ENCODE measurements at places on chromosomes 1 and 21.

DNA sequence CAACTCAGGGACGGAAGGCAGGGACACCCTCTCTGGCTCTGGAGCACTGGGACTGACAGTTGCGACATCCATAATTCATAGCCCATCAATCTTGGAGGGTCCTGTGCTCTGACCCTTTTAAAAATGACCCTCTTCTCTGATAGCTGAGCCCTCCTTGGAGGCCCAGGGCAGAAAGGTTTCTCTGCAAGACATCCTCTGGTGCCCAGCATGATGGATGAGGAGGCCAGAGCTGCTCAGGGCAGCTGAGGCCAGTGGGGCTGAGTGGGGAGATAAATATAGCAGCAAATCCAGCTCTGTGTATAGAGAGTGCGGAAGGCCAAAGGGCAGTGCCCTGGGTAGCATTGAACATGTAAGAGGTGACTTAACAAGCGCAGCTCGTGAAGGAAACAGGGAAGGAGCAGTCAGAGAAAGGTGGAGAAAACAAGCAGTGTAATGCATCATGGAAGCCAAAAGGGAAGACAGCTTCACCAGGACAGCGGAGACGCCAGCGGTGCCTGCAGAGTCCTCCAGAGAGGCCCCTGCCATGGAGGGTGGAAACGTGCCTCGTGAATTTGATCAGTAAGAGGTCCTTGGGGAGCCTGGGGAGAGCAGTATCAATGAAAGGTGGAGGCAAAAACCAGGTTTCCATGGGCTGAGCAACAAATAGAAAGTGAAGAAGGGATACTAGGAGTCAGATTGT lies 50.4 kb upstream of the FMOD start:
- DNase-seq: no peak

DNA sequence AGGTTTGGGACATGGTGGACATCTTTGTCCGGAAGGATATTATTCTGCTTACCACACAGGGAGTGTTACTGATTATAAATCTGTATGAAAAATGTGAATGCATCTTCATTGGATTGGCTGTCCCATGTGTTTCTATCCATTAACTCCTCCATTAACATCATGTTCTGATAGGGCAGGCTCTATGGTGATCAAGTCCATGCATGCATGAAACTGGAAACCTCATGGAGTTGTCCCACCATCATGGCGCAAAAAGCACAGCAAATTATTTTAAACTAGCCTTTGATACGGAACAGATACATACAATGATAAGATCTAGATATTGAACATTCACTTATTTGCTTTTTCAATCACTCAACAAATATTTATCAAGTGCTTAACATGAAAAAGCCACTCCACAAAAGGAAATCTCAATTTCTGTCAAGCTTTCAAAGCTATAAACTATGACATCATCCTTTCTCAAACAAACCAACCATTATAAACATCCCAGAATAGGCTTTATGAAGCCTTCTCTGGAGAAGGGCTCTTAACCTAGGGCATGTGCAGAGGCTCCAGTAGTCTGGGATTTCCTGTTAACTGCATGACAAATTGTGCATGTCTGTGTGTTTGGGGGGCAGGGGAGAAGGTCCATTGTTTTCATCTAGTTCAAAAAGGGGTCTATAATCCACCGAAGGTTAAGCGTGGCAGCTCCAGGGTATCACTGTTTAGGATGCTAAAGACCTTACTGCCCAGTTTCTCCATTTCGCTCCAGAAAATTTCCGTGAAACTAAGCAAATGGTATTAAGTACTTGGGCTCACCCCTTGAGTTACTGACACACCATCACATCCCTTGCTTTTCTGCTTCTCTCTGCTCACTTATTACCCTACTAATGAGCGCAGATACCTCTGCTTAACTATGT lies 46.1 kb downstream of the ADAMTS1 start:
- DNase-seq: no peak

DNA sequence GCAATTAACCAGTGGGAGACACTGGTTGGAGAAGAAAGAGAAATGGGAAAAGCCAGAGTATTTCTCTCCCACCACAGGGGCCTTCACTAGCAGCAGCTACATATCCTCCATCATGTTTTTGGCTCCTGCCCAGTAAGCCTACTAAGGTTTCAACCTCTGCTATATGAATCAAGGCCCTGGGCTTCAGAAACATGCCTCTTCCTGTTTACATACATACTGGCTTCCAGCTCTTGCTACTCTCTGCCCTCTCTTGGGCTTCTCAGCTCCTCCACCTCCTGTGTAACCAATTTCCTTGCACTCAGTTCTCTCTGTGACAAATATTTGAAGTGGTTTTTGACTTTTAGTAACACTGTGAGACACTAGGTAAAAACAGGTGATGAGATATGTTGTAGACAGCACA lies 80.8 kb downstream of the LRRC7 start:
- no peak for DNase-seq

DNA sequence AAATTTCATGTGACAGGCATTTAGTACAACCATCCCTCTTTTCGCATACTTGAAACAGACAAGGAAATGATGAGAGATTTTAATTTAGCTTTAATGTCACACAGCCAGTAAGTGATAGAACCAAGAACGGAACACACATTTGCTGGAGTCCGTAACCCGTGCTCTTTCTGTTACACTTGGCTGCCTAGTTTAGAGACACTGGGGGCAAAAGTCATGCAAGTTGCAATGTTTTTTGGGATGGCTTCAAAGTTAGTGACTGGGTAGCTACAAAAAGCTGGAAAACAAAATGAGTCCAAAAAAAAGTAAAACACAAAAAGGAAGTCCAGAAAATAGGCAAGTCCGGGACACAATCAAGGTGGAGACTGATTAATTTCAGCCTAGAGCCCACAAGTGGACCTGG lies 5.9 kb downstream of the NID1 start:
- DNase-seq: no peak

GRCh38 chr1:222641269-222641948 lies 23.5 kb downstream of the MIA3 start:
- no peak for DNase-seq

DNA sequence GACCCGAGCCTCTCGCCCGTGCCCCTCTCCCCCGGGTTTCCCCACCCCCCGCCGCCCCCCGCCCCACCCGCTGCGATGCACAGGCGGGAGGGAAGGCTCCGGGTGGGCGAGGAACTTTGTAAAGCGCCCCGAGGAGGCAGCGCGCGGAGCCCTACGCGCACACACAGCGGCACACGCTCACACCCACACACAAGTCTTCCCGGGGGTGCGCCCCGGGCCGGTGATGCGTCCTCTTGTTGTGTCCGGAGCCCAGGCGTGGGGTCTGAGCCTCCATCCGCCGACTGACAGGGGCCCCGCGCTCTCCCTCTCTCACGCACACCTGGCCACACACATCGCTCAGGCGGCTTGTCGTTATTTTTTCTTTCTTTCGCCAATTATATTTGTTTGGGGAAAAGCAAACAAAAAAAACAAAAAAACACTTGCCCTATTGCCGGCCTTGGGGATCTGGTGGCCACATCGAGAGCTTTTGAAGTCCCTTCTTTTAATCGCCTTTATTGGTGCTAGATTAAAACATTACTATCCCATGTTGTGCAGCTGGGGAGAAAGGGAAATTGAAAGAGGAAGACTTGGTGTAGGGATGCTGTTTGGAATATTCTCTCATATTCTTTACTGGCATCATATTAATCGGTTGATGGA lies 770 bp downstream of the NTNG1 start:
- peak; percentile 13 for DNase-seq

GRCh38 chr1:110548381-110548780 lies 29.4 kb upstream of the KCNA10 start:
- no peak for DNase-seq

DNA sequence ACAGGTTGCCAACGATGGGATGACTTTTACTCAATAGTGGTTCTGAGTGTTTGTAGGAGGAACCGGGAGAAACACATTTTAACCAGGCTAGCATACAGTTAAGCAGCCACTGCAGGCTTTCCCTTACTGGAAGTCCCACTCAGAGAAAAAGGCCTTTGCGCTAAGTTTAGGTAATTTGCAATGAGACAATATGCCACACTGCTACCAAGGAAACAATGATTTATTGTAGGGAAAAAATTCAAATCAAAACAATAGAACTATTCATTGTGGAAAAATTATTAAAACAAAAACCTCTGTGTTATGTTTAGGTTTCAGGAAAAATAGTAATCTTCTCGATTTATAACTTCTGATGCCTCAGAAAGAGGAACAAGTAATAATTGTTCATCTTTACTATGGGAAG lies 51.4 kb upstream of the CR2 start:
- no peak for DNase-seq

- no peak for DNase-seq
Measured at GRCh38 chr1:9212735-9213134, 21.8 kb upstream of the H6PD start.

DNA sequence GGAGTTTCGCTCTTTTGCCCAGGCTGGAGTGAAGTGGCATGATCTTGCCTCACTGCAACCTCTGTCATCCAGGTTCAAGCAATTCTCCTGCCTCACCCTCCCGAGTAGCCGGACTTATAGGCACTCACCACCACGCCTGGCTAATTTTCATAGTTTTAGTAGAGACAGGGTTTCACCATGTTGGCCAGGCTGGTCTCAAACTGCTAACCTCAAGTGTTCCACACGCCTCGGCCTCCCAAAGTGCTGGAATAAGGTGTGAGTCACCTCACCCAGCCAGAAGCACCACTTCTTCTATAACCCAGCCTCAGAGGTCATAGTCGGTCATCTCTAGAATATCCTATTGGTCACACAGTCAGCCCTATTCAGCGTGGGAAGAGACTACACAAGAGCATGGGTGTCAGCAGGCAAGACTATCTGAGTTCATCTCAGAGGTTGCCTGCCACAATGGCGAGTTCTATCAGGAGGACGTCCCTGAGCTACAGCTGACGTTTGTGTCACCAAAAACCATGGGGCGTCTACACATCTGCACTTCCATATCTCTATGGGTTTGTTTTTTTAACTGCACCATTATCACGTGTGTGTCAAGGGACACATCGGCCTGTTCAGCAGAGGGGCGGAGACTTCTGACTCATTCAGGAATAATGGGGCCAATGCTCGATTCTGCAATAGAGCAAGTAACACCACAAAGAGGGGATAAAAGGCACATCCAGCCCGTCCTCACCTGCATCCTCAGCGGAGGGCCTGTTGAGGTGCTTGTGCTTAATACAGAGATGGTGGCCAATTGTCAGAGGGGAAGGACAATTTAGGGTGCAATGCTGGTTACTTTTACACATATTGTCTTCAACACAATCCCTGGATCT lies 256.3 kb upstream of the IRF2BP2 start:
- no peak for DNase-seq

- peak; percentile 37 for DNase-seq
Measured at GRCh38 chr21:25456672-25457071, 150.6 kb downstream of the MRPL39 start.

GRCh38 chr1:116122955-116123757 lies 12.0 kb downstream of the MAB21L3 start:
- no peak for DNase-seq

- no peak for DNase-seq
Measured at GRCh38 chr1:233025157-233025556, 74.7 kb downstream of the NTPCR start.

- DNase-seq: no peak
Measured at GRCh38 chr21:16536643-16537434, 807.1 kb downstream of the USP25 start.

DNA sequence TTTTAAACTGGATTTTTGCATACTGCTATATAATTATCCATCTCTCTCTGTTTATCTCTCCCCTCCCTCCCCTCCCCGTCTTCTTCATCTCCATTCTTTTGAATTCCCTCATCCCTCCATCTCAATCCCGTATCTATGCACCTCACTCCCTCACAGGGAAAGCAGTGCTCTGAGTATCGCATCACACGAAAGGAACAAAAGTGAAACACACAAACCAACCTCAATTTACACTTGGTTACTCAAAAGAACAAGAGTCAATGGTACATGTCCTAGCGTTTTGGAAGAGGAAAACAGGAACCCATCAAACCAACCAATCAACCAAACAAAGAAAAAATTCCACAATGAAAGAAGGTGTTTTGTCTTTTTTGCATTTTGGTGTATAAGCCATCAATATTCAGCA lies 115.1 kb downstream of the NBPF12 start:
- DNase-seq: no peak

- no peak for DNase-seq
Measured at GRCh38 chr1:225695578-225696337, 42.8 kb upstream of the ENAH start.

DNA sequence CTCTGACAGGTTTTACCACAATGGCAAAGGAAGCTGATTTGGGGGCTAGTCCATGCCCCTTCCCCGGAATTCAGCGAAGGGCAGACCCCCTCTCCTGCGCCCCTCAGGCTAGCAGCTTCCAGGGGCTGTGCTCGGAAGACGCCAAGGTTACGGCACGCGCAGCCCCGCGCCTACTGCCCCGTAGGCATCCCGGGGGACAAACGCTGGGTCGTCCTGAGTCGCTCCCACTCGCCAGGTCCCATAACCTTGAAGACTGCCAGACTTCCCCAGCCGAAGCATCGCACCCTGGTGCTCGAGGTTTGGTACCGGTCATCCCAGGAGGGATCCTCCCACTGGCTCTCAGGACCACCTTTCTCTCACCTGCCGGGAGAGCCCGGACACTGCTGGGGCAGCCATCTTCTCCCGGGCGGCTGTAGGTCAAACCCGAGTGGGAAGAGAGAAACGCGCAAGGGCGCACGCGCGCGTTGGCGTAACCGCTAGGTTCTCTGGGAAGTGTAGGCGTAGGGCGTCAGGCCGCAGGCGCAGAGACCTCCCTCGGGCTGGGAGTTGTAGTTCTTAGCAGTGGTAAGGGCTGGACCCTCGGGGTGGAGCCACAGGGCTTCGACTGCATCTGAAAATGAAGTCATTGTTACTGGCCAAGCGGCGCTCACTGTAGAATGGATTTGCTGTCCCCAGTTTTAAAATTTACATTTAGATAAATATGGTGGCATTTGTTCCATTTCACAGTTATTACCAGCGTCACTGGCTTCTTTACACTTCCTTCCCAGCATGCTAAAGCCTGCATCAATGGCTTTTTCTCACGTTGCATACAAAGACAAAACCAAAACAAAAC lies at the start of gene ATP5PO:
TSS of gene ATP5PO (minus strand) at position 437 of the 832 bp plus-strand sequence. CDS start at position 396, 41 bp downstream.
- peak; percentile 94 for DNase-seq

GRCh38 chr1:150012611-150013010 lies 2.1 kb upstream of the OTUD7B start:
- no peak for DNase-seq

DNA sequence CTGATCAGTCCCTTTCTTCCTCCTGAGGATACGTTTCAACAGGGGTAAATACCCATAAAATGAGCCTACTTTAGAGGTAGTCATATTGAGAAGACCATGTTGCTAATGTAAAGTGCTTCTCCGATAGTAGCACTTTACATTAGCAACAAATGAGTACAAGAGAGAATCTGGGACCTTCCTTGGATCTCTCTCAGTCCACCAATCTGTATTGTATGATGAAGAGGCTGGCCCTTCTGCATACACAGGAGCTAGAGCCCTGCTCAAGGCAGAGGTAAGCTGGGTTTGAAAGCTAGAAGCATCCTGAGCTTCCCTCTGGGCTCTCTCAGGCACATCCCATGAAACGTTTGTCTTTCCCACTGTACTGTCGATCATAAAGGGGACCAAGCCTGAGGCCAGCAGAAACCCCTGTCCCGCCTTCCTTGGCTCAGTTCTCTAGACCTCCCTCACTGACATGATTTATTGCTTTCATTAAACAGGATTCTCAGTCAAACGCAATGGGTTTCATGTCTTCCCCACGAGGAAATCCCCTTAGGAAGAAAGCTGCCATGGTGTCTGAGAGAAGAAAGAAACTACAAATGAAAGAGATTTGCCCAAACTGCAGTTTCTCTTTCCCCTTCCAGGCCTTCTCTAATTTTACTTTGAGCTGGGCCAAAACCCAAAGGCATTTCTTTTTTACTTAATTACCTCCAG lies 62.8 kb upstream of the BCAR3 start:
- no peak for DNase-seq
